ENCODE measurements at places on chromosomes 2 and 18. TPM values are rescaled to one million over a fixed set of nuclear protein-coding genes. Genes with fewer than 3 reads are reported as not detected.

DNA sequence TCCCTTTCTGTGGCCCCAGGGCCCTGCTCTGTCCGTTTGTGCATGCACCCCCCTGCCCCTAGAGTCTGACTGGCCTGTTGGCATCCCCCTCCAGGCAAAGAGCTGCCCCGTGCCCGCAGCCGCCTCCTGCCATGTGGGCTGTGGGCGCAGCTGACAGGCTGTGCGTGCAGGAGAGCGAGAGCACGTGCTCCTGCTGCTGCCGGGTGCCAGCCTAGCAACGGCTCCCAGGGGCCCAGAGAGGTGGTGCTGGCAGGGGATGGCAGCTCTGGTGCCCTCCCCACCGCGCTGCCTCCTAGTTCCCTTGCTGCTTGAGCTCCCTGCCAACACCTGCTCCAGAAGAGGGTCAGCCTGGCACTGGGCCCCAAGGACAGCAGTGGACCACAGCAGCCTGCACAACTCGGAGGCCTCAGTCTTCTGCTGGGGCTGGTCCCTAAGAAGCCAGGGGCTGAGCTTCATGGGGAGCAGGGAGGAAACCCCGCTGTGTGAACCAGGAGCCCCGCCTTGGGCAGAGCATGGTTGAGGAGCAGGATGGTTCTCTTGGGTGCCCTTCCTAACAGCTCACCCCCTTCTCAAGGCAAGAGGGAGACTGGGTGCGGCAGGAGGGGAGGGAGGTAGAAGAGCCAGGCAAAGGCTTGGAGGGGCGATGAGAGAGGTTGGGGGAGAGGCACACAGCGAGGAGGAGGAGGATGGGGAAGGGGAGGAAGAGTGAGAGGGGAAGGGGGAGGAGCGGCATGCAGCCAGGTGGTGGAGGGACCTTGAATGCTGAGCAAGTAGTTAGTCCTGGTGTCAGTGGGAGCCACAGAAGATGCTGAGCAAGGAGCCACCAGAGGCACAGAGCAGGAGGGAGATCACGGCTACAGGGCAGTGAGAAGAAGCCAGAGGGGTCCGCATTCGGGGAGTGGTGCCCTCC lies 23.8 kb upstream of the PTMA start:
- peaks cover 8% of the 10 kb centered on the region for H3K4me1 ChIP-seq
- no peaks in the 10 kb centered on the region for H3K36me3 ChIP-seq
- H3K4me3 ChIP-seq, result no peak overlapping the region
- peaks cover 7% of the 10 kb centered on the region for H3K27me3 ChIP-seq
- no peak for DNase-seq

The CD207 gene
- total RNA-seq, result not detected

GRCh38 chr18:36284671-36285295 lies 12.7 kb upstream of the FHOD3 start:
- no peak for DNase-seq
- H3K27me3 ChIP-seq, result peaks cover 9% of the 10 kb centered on the region
- peaks cover 1% of the 10 kb centered on the region for H3K4me1 ChIP-seq
- no peak overlapping the region for H3K4me3 ChIP-seq
- H3K27ac ChIP-seq, result no peak overlapping the region

DNA sequence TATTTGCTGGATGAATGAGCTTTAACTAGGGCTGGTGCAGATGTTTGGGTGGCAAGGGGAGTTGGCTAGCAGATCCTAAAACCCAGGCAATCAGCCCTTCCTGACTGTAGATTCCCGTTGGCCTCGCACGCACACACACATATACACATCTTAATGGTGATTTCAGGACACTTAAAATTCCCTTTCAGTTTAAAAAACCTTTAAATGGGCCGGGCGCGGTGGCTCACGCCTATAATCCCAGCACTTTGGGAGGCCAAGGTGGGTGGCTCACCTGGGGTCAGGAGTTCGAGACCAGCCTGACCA lies 19.5 kb upstream of the MTCL1 start:
- no peak overlapping the region for H3K4me3 ChIP-seq
- H3K27ac ChIP-seq, result no peak overlapping the region
- no peaks in the 10 kb centered on the region for H3K27me3 ChIP-seq

GRCh38 chr18:23977719-23978483 lies 36.7 kb upstream of the TTC39C start:
- H3K27me3 ChIP-seq, result peaks cover 46% of the 10 kb centered on the region
- H3K27ac ChIP-seq, result no peak overlapping the region
- peaks cover 10% of the 10 kb centered on the region for H3K4me1 ChIP-seq
- no peak for DNase-seq
- H3K36me3 ChIP-seq, result peaks cover 2% of the 10 kb centered on the region
- H3K4me3 ChIP-seq, result no peak overlapping the region

DNA sequence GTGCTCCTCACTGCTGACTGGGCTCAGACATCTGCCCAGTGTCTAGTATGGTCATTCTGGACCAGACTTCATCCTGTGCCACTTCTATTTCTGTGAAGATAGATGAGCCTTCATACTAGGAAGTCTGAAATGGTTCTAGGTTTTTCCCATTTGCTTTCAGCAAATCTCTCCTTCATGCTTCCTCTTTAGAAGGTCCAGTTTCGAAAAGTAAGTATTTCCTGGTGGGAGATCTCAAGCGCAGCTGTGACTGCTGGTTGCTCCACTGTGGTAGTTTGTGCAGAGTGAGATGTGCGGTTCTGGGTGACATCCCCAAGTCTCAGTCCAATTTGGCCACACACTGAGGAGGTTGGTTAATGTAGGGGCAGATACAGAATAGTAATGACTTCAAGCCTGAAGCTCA lies 14.4 kb downstream of the IL36B start:
- no peak for DNase-seq
- no peak overlapping the region for H3K27ac ChIP-seq
- no peaks in the 10 kb centered on the region for H3K36me3 ChIP-seq
- no peak overlapping the region for H3K4me3 ChIP-seq

GRCh38 chr2:229920011-229920641 lies 1.7 kb downstream of the TRIP12 start:
- H3K27ac ChIP-seq, result peak overlapping the region; percentile 98
- H3K4me1 ChIP-seq, result peaks cover 25% of the 10 kb centered on the region
- H3K27me3 ChIP-seq, result no peaks in the 10 kb centered on the region
- H3K36me3 ChIP-seq, result peaks cover 32% of the 10 kb centered on the region
- H3K4me3 ChIP-seq, result peak overlapping the region; percentile 100
- peak; percentile 14 for DNase-seq

The FOXI3 gene
- not detected for total RNA-seq

GRCh38 chr18:10252952-10253705 lies 201.3 kb upstream of the APCDD1 start:
- no peak for DNase-seq
- no peak overlapping the region for H3K27ac ChIP-seq
- no peak overlapping the region for H3K4me3 ChIP-seq
- H3K36me3 ChIP-seq, result no peaks in the 10 kb centered on the region
- H3K27me3 ChIP-seq, result no peaks in the 10 kb centered on the region

DNA sequence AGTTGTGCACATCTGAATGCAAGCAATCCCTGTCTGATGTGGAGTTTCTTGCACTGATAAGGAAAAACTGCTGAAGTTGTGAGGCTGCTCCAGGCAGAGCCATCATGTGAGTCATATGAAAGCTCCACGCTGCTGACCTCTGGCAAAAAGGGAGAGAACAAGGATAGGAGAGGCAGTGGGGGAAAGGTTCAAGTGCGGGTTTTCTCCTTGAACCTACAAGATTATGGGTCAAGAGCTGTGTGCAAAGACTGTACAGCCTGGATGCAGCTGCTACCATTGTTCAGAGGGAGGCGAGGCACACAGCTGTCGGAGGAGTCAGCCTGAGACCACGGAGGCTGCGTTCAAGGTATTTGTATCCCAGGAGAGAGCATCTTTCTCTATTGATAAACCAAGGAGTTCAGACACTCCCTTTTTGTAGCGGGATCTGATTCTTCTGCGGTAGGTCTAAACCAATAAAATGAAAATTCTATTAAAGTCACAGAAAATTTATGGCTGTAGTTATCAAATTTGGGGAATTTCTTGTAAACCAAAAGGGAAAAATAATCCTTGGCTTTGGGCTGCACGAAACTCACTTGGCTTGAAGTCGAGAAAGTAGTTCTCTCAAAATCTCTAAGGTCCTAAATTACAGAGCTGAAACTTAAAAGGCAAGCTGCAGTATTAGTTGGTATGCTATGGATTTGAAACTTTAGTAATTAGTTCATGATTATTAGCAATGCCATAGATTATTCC lies at the start of gene CDK15:
CDK15 (plus strand) TSS at position 96 of the 729 bp plus-strand sequence; CDS start at position 224, 128 bp downstream.
- DNase-seq, result no peak
- H3K4me3 ChIP-seq, result no peak within 1 kb of the TSS
- no peaks in the 10 kb centered on the region for H3K4me1 ChIP-seq
- H3K27me3 ChIP-seq, result peaks cover 29% of the 10 kb centered on the region

- peaks cover 93% of the 10 kb centered on the region for H3K36me3 ChIP-seq
- no peak for DNase-seq
- H3K4me3 ChIP-seq, result no peak overlapping the region
- peaks cover 21% of the 10 kb centered on the region for H3K4me1 ChIP-seq
- H3K27ac ChIP-seq, result peak overlapping the region; percentile 8
- H3K27me3 ChIP-seq, result no peaks in the 10 kb centered on the region
Measured at GRCh38 chr2:54657664-54658083, 65.8 kb upstream of the EML6 start.

The EFR3B gene
- 0.46 TPM for total RNA-seq

The MAP4K4 gene
- total RNA-seq, result 36.8 TPM

DNA sequence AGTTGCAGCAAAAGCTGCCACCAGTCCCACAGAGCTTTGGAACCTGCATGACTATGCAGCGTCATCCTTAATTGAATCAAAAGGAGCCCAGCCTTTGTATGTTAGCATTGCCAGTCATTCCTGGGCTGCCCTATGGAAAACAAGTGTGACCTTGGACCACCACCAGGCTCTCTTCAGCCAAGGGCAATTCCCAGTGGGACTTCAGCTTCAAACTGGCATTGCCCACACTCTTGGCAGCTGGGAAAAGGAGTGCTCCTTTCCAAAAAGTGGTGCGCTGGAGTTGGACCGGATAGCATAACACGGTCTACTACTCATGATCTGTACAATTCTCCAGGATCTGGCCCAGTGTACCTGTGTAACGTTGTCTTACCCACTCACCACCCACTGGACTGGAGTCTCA lies 259.5 kb downstream of the MREG start:
- no peak overlapping the region for H3K27ac ChIP-seq
- DNase-seq, result no peak
- no peaks in the 10 kb centered on the region for H3K36me3 ChIP-seq
- no peak overlapping the region for H3K4me3 ChIP-seq
- peaks cover 32% of the 10 kb centered on the region for H3K4me1 ChIP-seq
- H3K27me3 ChIP-seq, result no peaks in the 10 kb centered on the region

DNA sequence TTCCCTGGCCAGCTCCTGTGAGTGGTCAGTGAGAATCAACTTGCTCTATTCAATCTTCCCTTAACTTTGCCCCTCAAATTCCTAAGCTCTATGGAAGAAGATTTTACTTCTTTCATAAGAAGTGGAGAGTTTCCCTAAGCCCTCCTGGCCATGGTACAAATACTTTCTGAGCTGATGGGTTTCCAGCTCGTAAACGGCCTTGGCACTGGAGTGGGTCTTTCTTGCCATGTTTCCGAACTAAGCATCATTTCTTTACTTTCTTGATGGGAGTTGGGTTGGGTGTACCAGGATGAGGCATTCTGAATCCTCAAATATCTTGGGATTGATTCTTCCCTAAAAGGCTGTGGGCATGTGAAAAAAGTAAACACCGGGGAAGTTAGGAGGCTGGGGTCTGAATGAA lies 72.5 kb downstream of the ACKR3 start:
- no peak overlapping the region for H3K4me3 ChIP-seq
- no peak overlapping the region for H3K27ac ChIP-seq
- H3K36me3 ChIP-seq, result no peaks in the 10 kb centered on the region
- no peaks in the 10 kb centered on the region for H3K4me1 ChIP-seq
- peaks cover 6% of the 10 kb centered on the region for H3K27me3 ChIP-seq

The ACTR1B gene
- total RNA-seq, result 142 TPM

The OTX1 gene
- total RNA-seq, result not detected

- peaks cover 32% of the 10 kb centered on the region for H3K36me3 ChIP-seq
- DNase-seq, result no peak
- no peaks in the 10 kb centered on the region for H3K4me1 ChIP-seq
- no peaks in the 10 kb centered on the region for H3K27me3 ChIP-seq
Measured at GRCh38 chr2:53819634-53820033, 32.8 kb downstream of the ERLEC1 start.

The FBXO15 gene
- 0.91 TPM for total RNA-seq

DNA sequence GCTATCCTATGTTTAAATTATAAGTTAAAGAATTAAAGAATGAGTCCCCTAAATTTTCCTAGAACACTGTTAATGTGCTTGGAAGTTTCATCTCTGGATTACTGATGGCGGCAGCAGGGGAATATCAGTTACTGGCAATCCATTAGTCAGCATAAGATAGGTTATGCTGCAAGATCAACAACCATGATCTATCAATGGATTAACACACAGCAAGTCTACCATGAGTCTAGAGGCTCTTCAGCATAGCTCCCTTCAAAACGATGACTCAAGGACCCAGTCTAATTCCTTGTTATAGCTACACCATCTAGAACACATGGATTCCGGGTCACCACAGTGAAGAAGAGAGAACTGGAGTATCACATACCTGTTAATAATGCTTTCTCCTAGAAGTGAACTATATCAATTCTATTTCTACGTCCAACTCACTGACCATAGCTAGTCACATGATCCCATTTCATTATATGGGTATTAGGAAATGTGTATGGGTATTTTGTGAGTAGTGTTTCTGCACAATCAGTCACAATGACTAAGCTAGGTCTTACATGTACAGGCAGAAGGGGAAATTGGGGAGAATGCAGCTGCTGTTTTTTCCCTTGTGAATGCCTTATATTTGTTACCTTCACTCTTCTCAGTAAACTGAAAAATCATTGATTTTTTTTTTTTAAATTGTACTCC lies 108.3 kb upstream of the MAPRE2 start:
- H3K27me3 ChIP-seq, result peaks cover 5% of the 10 kb centered on the region
- H3K27ac ChIP-seq, result no peak overlapping the region
- no peak for DNase-seq
- H3K4me3 ChIP-seq, result no peak overlapping the region
- H3K4me1 ChIP-seq, result no peaks in the 10 kb centered on the region

The NYAP2 gene
- not detected for total RNA-seq

DNA sequence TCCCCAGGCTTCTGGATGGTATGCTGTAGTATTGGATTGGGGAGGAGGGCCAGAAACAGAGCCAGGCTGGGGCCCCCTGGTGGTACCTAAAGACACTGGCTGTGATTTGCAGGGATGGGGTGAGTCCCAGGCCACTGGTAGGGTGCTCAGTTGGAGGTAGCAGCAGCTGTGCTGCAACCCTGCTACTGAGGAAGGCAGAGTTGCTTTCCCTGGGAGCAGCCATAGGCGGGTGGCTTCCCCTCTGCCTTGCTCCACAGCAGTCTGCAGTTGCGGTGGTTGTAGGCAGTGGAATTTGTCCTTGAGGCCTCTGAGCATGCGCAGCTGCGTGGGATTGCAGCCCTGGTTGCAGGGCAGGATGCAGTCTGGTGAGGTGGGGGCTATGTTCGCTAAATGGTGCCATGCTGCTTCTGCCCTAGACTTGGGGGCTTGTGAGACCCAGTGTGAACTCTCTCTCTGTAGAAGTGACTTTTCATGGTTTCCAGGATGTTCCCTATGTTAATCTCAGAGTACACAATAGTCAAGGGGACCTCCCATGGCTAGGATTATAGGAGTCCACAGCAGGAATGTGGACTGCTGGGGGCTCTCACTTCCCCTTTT lies 443.5 kb downstream of the XIRP2 start:
- no peak for DNase-seq
- no peak overlapping the region for H3K27ac ChIP-seq
- H3K27me3 ChIP-seq, result no peaks in the 10 kb centered on the region
- no peaks in the 10 kb centered on the region for H3K36me3 ChIP-seq

The KLF11 gene
- total RNA-seq, result 7.9 TPM

- no peaks in the 10 kb centered on the region for H3K4me1 ChIP-seq
- no peaks in the 10 kb centered on the region for H3K36me3 ChIP-seq
- no peak for DNase-seq
- H3K4me3 ChIP-seq, result no peak overlapping the region
- peaks cover 7% of the 10 kb centered on the region for H3K27me3 ChIP-seq
- H3K27ac ChIP-seq, result no peak overlapping the region
Measured at GRCh38 chr2:16615687-16616615, 49.7 kb downstream of the CYRIA start.
